Stimulated activated CD4-positive, alpha-beta T cell treated with anti-CD3 and anti-CD28 coated beads, Interleukin-15, amount 100 ng/mL, for 24 hours (primary cell): ENCODE measurements at places on chromosomes 5 and 9.

- DNase-seq = no peak
These were observed 61.7 kb upstream of the PDE4D start for GRCh38 chr5:59955241-59955640.

DNA sequence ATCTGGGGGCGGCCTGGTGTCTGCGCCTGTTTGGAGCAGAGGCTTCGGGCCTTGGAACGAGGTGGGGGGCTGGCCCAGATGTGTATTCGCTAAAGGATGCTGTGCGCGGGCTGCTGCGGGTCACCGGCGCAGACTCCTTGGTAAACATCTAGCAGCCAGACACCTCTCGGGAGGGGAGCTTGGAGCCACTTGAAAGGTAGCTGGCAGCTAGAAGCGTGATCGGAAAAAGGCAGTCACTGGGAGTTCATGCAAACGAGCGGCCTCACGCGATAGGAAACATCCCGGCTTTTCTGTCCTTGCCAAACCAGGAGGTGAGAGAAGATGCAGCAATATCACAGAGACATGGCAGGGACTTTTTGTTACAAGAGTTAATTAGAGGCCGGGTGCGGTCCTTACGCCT lies 8.1 kb downstream of the LAMC3 start:
- no peak for DNase-seq

DNA sequence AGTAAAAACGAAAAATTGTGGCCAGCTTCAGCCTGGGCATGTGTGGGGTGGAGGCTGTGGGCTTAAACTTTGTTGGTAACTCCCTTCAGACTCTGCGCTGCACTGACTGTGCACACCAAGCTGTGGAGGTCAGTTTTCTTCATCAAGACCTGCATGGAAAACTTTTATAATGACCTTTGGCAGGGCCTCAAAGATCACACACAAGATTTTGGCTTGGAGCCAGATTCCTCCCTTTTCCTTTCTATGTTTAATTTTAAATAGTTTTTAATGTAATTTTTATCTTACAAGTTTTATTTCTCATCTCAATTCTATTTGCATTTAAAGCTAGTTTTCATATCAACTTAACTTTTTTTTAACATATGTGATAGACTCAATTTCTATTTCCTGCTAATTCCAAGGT lies 1211.1 kb upstream of the CDH18 start:
- DNase-seq = no peak

DNA sequence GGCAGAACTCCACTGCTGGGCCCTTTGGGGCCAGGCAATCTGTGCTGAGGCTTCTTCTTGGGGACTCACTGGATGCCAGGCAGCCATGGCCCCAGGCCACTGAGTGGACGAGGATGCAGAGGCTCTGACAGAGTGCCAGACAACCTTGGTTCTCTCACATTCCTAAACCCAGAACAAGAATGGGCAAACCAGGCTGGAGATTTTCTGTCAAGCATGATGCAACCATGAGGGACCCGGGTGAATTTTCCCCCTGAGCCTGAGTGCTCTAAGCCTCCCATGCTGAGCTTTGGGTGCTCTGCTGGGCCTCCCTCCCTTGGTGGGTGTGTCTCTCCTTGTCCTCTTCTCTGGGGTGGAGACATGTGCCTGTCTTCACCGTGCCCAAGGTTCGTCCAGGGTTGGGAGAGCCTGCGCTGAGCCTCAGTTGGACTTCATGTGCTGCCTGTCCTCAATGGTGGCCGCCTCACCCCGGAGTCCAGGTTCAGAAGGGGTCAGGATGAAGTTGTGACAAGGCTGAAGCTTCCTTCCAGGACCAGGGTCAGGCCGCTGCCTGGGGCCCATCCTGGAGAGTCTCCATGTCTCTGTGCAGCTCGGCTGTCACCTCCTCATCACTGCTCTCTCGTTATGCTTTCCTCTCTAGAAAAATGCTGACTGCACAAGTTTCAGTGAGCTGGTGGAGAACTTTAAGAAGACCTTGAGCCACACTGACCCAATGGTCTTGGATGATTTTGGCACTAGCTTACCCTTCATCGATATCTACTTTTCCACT lies 24.1 kb downstream of the PITX1 start:
- no peak for DNase-seq
